ENCODE measurements at places on chromosomes 7 and 10.
A peak's percentile ranks its signal among the peaks of the same experiment; 100 is the strongest.

GRCh38 chr10:46006219-46006618 is 24.2 kb downstream of the NCOA4 start:
- no peak for DNase-seq

- peak; percentile 18 for DNase-seq
Measured at GRCh38 chr7:135428879-135429278, 81.0 kb downstream of the CNOT4 start.

DNA sequence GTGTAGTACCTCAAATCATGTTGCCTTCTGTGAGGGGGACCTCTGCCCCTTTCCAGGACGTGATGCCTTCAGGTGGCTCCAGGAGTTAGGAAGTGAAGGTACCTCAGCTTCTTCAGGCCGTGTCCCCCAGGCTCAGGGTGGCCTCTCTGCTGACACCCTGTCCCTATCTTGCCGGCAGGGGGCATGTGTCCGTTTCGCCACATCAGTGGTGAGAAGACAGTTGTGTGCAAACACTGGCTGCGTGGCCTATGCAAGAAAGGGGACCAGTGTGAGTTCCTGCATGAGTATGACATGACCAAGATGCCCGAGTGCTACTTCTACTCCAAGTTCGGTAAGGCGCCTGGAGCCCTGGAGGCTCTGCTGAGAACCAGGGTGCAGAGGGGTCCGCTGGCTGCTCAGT is 9.2 kb downstream of the CPSF4 start:
- no peak for DNase-seq

- DNase-seq, result peak; percentile 95
Measured at GRCh38 chr10:4120096-4120853, 335.3 kb upstream of the KLF6 start.

- no peak for DNase-seq
Measured at GRCh38 chr7:130491841-130492522, at the start of gene MEST. MEST (plus strand) TSS chr7:130492085; CDS start chr7:130492314, 229 bp downstream.

GRCh38 chr10:71584461-71584860 is 135.1 kb downstream of the C10orf105 start:
- no peak for DNase-seq

DNA sequence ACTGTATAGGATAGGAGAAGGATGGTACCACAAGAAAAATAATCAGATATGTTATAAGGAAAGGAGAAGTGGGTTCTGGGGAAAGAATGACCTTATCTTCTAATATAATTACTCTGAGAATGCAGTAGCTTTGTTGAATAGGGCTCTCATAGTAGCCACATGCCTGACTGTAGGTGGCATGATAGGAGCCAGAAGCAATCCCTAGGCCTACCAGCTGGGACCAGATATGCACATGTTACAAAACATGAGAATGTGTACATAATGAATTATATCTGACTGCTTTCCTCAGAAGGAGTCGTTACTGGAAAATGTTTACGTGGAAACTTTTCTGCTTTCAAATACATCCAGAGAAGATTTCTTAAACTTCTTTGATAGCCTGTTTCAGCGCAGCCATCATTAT is 53.2 kb upstream of the FAM3C start:
- DNase-seq, result no peak

GRCh38 chr7:107394831-107395230 is 75.0 kb upstream of the GPR22 start:
- DNase-seq, result no peak

- no peak for DNase-seq
Measured at GRCh38 chr10:124661660-124662180, 82.5 kb downstream of the FAM53B start.

GRCh38 chr7:2807845-2808772 is 36.0 kb downstream of the GNA12 start:
- DNase-seq, result no peak

GRCh38 chr7:144738708-144739314 is 97.0 kb downstream of the TPK1 start:
- DNase-seq, result peak; percentile 37

GRCh38 chr7:69677054-69677852 is 79.0 kb downstream of the AUTS2 start:
- peak; percentile 16 for DNase-seq

GRCh38 chr7:66152371-66153191 is 37.9 kb downstream of the CRCP start:
- DNase-seq, result no peak

DNA sequence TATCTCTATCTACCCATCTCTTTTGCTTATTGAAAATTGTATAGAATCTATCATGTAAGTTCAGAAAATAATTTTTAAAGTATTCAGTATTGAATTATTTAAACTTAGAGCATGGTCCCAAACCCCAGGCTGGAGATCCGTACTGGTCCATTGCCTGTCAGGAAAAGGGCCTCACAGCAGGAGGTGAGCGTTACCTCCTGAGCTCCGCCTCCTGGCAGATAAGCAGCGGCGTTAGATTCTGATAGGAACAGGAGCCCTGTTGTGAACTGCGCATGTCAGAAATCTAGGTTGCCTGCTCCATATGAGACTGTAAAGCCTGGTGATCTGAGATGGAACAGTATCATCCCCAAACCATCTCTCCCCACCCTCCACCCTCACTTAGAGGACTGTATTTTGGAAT is 266.0 kb upstream of the CNTNAP2 start:
- no peak for DNase-seq

- no peak for DNase-seq
Measured at GRCh38 chr7:151013356-151013732, 10.9 kb downstream of the ATG9B start.

DNA sequence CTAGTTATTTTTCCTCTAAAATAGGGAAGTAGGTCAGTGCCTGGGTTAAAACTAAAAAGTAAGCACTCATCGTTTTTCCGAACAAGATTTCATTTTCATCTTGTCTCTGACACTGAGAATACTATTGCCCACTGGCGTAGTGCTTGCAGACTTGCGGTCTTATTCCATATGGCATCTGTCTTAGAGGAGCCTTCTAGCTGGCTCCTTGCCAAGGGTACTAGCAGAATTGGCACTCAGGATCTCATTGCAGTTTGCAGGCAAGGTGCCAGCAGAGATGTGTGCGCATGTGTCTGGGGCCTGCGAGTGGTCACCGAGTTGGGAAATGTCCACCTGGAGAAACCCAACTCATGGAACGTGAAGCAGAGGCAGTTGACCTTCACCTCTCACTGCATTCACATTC is 143.4 kb downstream of the CELF2 start:
- peak; percentile 70 for DNase-seq

DNA sequence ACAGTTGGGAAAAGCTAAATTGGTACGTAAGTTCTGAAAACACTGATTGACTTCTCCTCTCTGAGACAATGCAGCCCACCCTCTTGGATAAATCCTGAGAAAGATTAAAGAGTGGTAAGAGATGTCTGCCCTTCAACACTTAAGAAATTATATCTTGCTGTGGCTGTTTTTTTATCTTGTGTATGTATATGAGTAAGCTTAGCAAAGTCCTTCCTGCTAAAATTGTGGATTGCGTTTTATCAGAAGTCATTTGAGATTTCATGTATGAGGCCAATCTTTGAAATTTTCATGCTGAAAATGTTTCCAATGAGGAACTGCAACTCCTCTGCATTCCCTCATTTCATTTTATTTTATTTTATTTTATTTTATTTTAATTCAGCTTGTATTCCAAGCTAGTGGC is 106.2 kb upstream of the INHBA start:
- DNase-seq, result peak; percentile 79

- DNase-seq, result no peak
Measured at GRCh38 chr7:81207801-81208200, 288.9 kb upstream of the SEMA3C start.

GRCh38 chr7:106572394-106573124 is 88.4 kb downstream of the CCDC71L start:
- DNase-seq, result no peak

GRCh38 chr7:40299097-40299496 is 164.3 kb downstream of the SUGCT start:
- DNase-seq, result no peak

- DNase-seq, result no peak
Measured at GRCh38 chr7:56019501-56019900, 31.7 kb downstream of the PSPH start.

- no peak for DNase-seq
Measured at GRCh38 chr7:16207321-16207720, 214.0 kb downstream of the CRPPA start.

GRCh38 chr7:7331523-7331922 is 149.2 kb downstream of the C1GALT1 start:
- DNase-seq, result no peak

- no peak for DNase-seq
Measured at GRCh38 chr7:25408012-25408687, 179.9 kb upstream of the NPVF start.

DNA sequence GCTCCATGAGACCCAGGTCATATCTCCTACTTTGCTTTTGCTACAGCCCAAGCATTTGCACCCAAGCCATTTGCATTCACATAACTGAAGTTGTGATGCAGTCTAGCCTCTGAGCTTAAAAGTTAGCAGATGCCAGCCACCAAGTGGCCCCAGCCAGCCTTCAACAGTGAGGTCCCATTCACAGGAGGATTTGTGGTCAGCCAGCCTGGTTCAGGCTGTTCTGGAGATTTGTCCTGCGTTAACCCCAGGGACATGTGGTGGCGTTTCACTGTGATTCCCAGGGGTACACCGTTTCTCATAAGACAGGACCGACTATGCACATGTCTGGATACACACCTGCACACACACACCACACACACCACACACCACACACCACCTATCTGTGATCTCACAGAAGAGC is 51.2 kb downstream of the GPR26 start:
- no peak for DNase-seq

DNA sequence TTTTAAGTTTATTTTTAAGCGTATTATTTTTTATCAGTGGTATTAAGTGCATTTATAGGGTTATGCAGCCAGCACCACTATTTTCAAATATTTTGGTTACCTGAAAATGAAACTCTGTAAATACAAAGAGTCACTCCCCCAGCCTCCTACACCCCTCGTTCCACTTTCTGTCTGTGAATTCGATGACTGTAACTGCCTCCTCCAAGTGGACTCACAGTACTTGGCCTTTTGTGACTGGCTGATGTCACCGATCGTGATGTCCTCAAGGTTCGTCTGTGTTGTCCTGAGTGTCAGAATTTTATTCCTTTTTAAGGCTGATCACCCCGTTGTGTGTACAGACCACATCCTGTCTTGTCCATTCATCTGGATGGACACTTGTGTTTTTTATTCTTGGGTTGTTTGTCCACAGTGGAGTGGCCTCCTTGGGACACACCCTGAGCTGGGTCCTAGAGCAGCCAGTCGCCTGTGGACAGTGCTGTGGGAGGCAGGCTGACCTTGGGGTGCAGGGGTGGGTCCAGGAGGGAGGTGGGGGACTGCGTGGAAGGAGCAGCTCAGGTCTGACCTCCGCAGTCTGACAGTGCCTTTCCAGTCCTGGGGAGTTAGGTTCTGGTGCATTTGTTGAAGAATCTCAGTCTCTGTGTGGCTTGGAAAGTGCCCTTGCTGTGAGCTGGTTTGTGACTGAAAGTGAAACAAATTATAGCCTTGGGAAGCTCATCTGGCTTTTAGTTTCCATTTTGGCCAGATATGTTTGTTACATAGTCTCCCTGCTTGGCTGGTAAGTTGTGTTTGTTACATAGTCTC is 6.9 kb downstream of the MTG1 start:
- peak; percentile 75 for DNase-seq

DNA sequence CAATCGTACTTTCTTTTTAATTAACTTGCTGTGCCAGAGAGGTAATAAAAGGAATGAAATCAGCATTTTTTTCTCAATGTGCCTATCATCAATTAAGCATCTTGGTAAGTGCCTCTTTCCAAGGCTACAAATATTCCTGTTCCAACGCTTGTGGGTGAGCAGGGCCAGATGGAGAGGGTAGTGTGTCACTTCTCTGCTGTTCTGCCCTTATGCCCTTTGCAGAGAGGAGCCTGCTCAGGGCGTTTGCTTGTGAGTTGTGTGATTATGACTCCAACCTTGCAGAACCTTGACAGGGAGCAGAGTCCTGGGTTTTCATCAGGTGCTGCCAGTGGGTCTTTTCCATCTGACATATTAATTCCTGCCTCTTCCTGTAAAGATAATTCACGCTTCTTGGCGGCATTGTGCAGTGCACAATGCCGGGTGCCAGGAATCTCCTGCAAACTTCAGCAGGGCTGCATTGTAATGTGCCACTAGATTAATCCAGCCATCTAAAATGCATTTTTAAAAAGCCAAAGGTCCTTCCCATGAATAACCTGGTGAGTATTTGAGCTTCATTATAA is 234.4 kb downstream of the ARHGAP12 start:
- DNase-seq, result no peak
